ENCODE measurements at places on chromosomes 1 and 21.

DNA sequence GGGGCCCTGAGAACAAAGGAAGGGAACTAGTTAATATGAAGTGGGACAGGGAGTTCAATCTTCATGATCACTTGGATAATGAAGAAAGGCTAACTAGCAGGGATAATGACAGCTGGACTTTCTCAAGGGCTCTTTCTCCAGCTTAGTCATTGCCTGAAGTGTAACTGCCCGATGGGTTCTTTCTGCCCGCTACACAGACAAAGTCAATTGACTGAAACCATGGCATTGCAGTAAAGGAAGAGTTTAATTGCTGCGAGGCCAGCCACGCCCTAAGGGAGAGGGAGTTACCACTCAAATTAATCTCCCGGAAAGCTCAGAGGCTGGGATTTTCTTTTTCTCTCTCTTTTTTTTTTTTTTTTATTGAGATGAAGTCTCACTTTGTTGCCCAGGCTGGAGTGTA lies 16.6 kb upstream of the SLC2A5 start:
- H3K4me3 ChIP-seq = no peak overlapping the region
- peak overlapping the region; percentile 57 for H3K27ac ChIP-seq
- no peaks in the 10 kb centered on the region for H3K27me3 ChIP-seq
- no peaks in the 10 kb centered on the region for H3K36me3 ChIP-seq
- peaks cover 61% of the 10 kb centered on the region for H3K4me1 ChIP-seq
- peak; percentile 62 for DNase-seq

DNA sequence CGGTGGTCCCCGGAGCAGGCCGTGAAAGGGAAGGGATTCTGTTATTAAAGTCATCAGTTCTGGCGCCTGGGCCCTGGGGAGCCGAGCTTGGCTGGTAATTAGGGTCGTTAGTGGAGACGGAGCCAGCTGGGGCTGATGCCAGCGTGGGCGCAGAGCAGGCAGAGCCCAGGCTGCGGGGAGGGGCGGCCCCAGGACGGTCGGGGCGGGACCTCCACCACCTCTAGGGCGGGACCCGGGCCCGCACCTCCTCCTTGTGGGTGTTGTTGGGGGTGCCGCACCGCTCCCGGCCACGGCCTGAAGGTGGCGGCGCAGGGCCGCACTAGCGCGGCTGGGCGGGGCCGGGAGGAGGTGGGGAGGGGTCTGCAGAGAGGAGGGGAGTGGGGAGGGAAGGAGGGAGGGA lies 470.6 kb downstream of the PTPRU start:
- no peak overlapping the region for H3K4me3 ChIP-seq
- no peak for DNase-seq
- no peaks in the 10 kb centered on the region for H3K36me3 ChIP-seq
- no peaks in the 10 kb centered on the region for H3K4me1 ChIP-seq

- no peaks in the 10 kb centered on the region for H3K4me1 ChIP-seq
- no peak overlapping the region for H3K4me3 ChIP-seq
- no peak for DNase-seq
Measured at GRCh38 chr1:239056940-239057339, 329.4 kb upstream of the CHRM3 start.

DNA sequence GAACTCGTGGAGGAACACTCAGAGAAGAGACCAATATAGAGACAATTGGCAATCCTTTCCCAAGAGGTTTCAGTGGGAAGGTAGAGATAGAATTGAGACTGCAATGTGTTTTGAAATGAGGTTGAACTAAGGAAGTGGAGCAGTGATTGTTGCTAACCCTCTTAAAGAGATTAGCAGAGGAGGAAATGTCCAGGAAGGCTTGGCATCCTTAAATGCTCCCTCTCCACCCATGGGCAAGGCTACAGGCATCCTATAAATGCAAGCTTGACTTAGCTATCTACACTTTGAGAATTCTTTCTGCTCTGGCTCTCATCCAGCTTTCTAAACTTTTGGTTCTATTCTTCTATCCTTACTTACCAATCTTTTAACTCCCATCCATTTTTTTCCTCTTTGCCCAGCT lies 30.3 kb upstream of the XPR1 start:
- H3K4me3 ChIP-seq = no peak overlapping the region
- H3K27ac ChIP-seq = no peak overlapping the region
- H3K4me1 ChIP-seq = no peaks in the 10 kb centered on the region
- H3K27me3 ChIP-seq = no peaks in the 10 kb centered on the region

DNA sequence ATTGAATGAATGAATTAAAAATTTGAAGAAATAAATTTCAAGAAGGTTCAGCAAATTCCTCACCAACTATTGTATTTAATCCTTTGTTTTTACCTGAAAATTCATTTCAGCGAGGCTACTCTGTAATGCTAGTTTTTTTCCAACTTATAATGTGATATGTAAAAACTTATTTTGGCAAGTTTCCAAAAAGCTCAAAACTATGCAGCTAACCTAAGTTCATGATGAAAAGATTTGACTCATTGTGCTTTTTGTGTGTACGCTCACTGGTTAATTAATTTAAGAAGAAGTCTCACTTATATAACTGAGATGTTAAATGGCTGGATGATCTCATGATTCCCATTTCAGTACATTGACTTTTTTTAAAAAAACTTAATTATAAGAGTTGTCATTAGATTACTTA lies 196.0 kb upstream of the SAMSN1 start:
- no peaks in the 10 kb centered on the region for H3K36me3 ChIP-seq
- no peak overlapping the region for H3K27ac ChIP-seq
- no peaks in the 10 kb centered on the region for H3K27me3 ChIP-seq

GRCh38 chr1:157691285-157691920 lies 9.2 kb downstream of the FCRL3 start:
- H3K4me3 ChIP-seq = no peak overlapping the region
- no peak overlapping the region for H3K27ac ChIP-seq
- peak; percentile 6 for DNase-seq
- H3K36me3 ChIP-seq = no peaks in the 10 kb centered on the region

- no peak for DNase-seq
- H3K4me3 ChIP-seq = no peak overlapping the region
- no peaks in the 10 kb centered on the region for H3K36me3 ChIP-seq
- H3K4me1 ChIP-seq = no peaks in the 10 kb centered on the region
Measured at GRCh38 chr1:50252196-50252595, 143.5 kb downstream of the ELAVL4 start.

- H3K4me3 ChIP-seq = no peak overlapping the region
- peaks cover 12% of the 10 kb centered on the region for H3K4me1 ChIP-seq
- H3K27me3 ChIP-seq = no peaks in the 10 kb centered on the region
- H3K36me3 ChIP-seq = no peaks in the 10 kb centered on the region
- no peak overlapping the region for H3K27ac ChIP-seq
Measured at GRCh38 chr1:55244476-55245099, 29.4 kb upstream of the USP24 start.

- H3K4me3 ChIP-seq = no peak overlapping the region
- no peak overlapping the region for H3K27ac ChIP-seq
- no peaks in the 10 kb centered on the region for H3K4me1 ChIP-seq
- DNase-seq = no peak
- no peaks in the 10 kb centered on the region for H3K36me3 ChIP-seq
Measured at GRCh38 chr1:5424802-5425703, 567.2 kb downstream of the NPHP4 start.

DNA sequence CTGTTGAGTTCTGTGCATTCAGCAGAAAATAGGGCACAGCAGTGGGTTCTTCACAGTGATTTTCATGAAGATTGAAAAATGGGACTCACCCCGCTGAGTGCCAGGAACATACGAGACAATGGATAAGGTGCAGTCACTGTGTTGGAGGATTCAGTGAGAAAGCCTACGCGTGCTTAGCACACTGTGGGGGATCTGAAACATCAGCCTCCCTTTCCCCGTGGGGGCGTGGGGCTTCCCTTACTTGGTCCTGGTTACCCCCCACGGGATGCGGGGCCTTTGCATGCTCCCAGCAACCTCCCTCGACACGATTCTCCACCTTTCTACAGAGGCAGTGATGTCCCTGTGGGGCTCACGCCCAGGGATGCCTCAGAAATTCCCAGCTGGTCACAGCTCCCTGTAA lies 252.2 kb upstream of the C1orf174 start:
- H3K4me3 ChIP-seq = no peak overlapping the region
- H3K27ac ChIP-seq = no peak overlapping the region
- H3K4me1 ChIP-seq = no peaks in the 10 kb centered on the region
- no peak for DNase-seq

GRCh38 chr1:36849956-36850355 lies 184.4 kb downstream of the GRIK3 start:
- no peak overlapping the region for H3K27ac ChIP-seq
- DNase-seq = no peak
- no peak overlapping the region for H3K4me3 ChIP-seq

- H3K4me3 ChIP-seq = no peak overlapping the region
- DNase-seq = peak; percentile 41
- H3K4me1 ChIP-seq = no peaks in the 10 kb centered on the region
- H3K27ac ChIP-seq = no peak overlapping the region
- H3K27me3 ChIP-seq = no peaks in the 10 kb centered on the region
Measured at GRCh38 chr21:22711636-22712035, 1713.4 kb downstream of the NCAM2 start.

- peaks cover 55% of the 10 kb centered on the region for H3K27me3 ChIP-seq
- no peaks in the 10 kb centered on the region for H3K36me3 ChIP-seq
- H3K4me3 ChIP-seq = no peak overlapping the region
- H3K27ac ChIP-seq = no peak overlapping the region
- no peaks in the 10 kb centered on the region for H3K4me1 ChIP-seq
Measured at GRCh38 chr1:2975466-2976179, 45.6 kb upstream of the ACTRT2 start.

DNA sequence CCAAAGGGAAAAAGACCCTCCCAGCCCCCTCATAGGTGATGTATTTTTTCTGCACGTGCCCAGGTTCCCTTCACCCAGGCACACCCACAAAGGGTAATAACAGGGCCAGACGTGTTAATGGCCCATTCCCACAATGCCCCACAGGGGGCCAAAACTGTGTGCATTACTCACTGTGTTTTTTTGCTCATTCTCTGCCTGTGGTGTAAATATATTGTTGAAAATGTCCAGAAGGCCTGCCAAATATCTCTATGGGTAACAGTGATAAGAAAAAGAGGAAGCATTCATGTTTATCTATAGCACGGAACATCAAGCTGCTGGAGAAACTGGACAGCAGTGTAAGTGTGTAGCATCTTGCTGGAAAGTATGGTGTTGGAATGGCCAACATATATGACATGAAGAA lies 21.9 kb downstream of the RHEX start:
- no peak overlapping the region for H3K27ac ChIP-seq
- no peak for DNase-seq
- no peak overlapping the region for H3K4me3 ChIP-seq
- H3K4me1 ChIP-seq = no peaks in the 10 kb centered on the region
- H3K36me3 ChIP-seq = no peaks in the 10 kb centered on the region
- H3K27me3 ChIP-seq = no peaks in the 10 kb centered on the region

DNA sequence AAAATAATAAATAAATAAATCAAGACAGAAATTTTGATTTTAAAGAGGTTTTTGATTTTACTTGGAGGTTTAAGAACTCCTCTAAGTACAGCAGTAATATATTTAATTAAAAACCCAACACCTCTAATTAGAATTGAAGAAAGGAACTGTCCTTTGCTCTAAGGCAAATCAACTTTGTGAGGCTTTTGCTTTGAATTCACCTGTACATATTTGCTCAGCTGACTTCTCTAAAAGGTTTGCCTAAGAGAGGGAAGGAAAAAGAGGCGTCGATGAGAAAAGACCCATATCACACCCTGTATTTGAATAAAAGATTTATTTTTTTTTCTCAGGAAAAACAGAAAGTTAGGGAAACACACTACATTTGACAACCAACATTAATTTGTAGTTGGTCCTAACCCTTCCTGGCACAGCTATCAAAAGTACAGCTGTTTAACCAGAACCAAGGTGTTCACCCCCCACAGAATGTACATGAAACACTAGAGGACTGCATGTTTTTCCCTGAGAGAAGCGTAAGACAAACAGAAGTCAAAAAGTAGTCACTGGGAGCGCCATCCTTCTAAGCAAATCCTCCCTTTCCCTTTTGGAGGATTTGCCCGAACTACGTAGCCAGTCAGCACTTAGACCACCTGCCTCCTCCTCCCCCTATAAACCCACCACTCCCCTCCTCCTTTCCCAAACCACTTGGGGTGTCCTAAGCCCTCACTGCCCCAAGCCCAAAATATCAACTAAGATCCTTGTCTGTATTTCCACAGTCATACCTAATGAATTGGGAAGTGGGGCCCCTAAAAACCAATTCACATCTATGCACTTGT lies 4.9 kb downstream of the MCL1 start:
- H3K27ac ChIP-seq = peak overlapping the region; percentile 100
- peaks cover 6% of the 10 kb centered on the region for H3K36me3 ChIP-seq
- no peak for DNase-seq
- H3K4me1 ChIP-seq = peaks cover 66% of the 10 kb centered on the region
- H3K4me3 ChIP-seq = peak overlapping the region; percentile 75

DNA sequence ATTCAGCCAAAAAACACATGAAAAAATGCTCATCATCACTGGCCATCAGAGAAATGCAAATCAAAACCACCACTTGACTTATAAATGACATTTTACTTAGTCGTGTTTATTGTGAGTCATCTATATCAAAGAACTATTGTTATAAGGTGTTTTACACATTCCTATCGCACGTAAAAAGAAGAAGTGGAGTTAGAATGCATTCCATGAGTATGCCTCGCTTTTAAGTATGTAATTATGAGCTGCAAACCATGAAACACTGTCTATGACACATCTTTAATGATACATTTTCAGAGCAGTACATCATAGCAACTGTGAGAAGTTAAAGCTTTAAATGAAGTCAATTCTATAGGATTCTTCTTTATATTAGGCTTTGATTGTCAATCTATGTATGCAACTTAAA lies 614.3 kb upstream of the ADAMTS5 start:
- H3K27me3 ChIP-seq = no peaks in the 10 kb centered on the region
- no peaks in the 10 kb centered on the region for H3K4me1 ChIP-seq
- no peak for DNase-seq
- H3K36me3 ChIP-seq = no peaks in the 10 kb centered on the region
- H3K27ac ChIP-seq = no peak overlapping the region
- H3K4me3 ChIP-seq = no peak overlapping the region

DNA sequence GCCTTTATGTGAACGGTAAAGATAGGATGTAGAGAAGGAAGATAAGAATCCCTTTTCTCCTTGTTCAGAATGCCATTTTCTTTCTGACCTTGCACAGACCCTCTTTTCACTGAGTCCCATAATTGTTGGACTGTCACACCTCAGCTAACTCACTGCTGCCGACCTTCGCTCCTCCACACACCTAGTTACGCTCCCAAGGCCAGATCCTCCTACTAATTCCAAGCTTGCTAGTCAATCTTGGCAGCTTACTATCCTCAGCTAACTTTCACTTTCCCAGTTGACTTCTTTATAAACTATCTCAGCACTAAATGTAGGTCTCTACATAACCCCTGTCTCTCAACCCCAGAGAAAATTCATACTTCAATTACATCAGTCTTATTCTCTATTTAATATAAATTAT lies 471.8 kb upstream of the PRMT6 start:
- H3K27me3 ChIP-seq = no peaks in the 10 kb centered on the region
- no peak for DNase-seq
- no peak overlapping the region for H3K27ac ChIP-seq
- H3K36me3 ChIP-seq = no peaks in the 10 kb centered on the region
- H3K4me1 ChIP-seq = no peaks in the 10 kb centered on the region
- H3K4me3 ChIP-seq = no peak overlapping the region

- H3K4me1 ChIP-seq = peaks cover 4% of the 10 kb centered on the region
- H3K36me3 ChIP-seq = no peaks in the 10 kb centered on the region
- DNase-seq = no peak
- H3K4me3 ChIP-seq = no peak overlapping the region
- no peaks in the 10 kb centered on the region for H3K27me3 ChIP-seq
Measured at GRCh38 chr1:81478219-81478618, 322.5 kb upstream of the ADGRL2 start.
